ENCODE measurements at places on chromosomes 16 and 17.
A peak's percentile ranks its signal among the peaks of the same experiment; 100 is the strongest.

DNA sequence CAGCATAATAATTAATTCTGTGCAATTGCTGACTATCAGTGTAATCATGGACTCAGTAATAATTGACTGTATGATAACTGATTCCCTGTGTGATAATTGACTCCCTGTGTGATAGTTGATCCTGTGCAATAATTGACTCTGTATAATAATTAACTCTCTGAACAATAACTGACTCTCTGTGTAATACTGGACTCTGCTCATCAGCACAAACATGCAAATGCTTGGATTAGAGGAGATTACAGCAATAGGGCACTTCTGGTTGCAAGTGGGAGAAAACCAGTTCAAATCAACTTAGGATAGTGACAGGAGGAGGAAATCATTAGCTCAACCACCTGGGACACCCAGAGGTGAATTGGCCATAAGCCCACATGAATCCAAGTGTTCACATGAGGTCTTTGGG is 582.1 kb downstream of the RBFOX1 start:
- DNase-seq = no peak

- no peak for DNase-seq
These were observed 7.9 kb downstream of the KLHDC4 start for GRCh38 chr16:87757841-87758426.

DNA sequence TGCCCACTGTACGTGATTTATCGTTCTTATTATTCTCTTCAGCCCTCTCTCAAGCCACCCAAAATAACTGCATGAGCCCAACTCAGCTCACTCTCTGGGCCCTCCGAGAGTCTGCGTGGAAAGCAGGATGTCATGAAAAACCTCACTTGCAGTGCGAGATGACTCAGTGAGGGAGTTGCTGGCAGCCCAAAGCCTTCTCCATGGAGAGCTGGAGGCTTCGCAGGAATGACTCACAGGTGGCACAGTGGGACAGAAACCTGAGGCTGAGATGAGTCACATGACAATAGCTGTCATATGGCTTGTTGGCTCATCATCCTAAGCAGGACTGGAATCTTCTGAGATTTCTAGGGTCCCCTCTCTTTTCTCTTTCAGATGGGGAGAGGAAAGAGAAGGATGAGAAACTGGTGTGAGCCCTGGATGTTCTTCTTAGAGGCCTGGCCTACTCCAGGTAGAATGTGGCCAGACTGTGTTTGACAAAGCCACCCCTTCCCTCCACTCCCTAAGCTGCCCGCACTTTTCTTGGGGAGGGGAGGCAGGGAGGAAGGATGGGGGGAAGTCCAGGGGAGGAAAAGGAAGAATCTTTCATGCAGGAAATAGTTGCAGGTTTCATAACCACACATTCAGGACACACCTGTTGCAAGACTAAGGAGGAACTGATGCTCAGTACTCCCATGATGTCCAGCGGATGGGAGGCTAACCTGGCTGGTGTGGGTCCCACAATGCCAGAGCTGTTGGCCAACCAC is 160.6 kb upstream of the RPL38 start:
- no peak for DNase-seq

DNA sequence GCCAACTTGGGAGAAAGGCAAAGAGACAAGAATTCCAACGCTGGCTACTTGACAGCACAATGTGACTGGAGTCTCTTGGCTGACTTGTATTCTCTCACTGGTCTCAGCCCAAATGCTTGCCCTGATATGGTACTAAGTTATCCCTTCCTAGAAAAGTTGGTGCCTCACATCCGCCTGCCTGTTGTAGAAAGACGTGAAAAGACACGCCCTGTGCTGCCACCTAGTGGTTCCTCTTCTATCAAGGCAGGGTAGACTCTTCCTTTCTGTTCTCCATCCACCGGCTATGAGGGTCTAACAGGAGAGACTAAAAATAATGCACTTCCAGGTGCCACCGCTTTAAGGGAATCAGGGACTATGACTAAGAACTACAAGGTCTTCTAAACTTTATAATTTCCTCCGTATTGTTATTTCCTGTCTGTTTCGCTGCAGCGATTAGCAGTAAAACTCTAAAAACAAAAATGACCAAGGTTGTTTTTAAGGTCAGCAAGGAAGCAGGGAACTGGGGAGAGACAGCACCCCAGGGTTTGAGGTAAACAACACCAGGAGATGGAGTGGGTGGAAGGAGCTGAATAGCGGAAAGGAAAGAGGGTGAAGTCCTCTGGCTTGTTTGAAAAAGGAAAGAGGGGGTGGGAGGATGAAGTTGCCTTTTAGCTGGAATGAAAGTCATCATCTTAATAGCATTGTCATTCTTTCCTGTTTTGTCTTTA is 109.5 kb downstream of the YPEL2 start:
- DNase-seq = peak; percentile 59

DNA sequence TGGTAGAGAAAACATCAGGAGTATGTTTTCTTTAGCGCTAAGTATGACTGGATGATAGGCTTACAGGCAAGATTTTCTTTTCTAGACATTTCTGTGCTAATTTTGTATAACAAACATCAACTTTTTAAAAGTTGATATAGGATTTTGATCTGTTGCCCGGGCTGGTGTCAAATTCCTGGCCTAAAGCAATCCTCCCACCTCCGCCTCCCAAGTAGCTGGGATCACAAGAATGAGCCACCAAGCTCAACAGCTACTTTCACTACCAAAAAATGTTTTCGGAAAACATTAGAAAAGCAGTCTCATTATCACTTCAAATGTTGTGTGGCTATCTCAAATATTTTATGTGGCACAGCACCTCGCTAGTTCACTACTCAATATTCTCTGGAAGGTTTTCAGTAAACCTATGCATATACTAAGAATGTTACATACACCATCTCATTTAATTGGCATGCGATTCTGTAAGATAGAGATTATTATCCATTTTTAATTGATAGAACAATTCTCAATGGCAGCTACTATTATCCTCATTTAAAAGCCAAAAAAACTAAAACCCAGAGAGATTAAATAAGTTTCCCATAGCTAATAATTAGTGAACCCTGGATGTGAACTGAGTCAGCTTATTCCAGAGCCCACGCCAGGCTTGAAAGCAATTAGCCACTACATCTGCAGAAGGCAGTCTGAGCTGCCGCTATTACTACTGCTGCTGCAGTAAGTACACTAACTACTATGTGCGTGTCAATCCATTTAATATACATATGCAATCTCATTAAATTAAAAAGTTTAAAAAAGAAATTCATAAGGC is 41.7 kb downstream of the CREBBP start:
- DNase-seq = no peak
